ENCODE measurements at places on chromosomes 4 and X. TPM values are rescaled to one million over a fixed set of nuclear protein-coding genes. Genes with fewer than 3 reads are reported as not detected.

GRCh38 chr4:185730387-185730786, 81.6 kb downstream of the SORBS2 start:
- H3K4me3 ChIP-seq: no peak overlapping the region
- peaks cover 28% of the 10 kb centered on the region for H3K4me1 ChIP-seq
- no peaks in the 10 kb centered on the region for H3K27me3 ChIP-seq
- no peaks in the 10 kb centered on the region for H3K36me3 ChIP-seq

The STK32B gene
- 0.37 TPM for total RNA-seq

The GABRE gene
- 31.4 TPM for total RNA-seq

The RENBP gene
- 4.6 TPM for total RNA-seq

DNA sequence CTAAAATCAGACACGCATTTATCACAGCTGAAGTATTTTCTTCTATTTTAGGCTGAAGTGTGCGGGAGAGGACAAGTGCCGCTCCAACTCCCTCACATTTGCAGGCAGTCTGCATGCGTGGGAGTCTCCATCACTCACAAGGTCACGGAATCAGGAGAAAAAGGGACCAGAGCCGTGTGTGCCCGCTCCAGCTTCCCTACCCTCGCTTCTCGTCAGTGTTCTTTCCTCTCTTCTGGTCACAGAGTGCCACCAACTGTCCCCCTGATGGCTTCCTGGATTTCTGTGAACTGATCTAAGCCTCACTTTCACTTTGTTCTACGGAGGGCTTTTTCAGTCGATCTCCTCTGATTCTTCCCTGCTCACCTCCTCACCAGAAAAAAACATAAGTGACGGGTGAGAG, 407.4 kb upstream of the AADAT start:
- no peaks in the 10 kb centered on the region for H3K27me3 ChIP-seq
- no peak overlapping the region for H3K4me3 ChIP-seq
- no peaks in the 10 kb centered on the region for H3K4me1 ChIP-seq
- DNase-seq: no peak
- no peaks in the 10 kb centered on the region for H3K36me3 ChIP-seq

DNA sequence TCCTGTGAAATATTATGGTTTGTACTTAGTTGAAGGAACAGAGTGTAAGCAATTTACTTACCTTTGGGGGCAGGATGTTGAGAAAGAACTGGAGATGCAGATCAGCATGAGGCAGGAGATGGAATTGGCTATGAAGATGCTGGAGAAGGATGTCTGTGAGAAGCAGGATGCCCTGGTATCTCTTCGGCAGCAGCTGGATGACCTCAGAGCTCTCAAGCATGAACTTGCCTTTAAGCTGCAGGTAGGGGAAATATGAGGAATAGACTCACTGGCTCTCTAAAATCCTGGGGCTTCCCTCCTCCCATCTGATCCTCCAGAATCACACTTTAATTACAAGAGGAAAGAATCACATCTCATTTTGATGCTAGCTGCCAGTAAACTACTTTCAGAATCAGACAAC, 51.0 kb downstream of the GRSF1 start:
- no peak overlapping the region for H3K4me3 ChIP-seq
- H3K27ac ChIP-seq: no peak overlapping the region
- no peaks in the 10 kb centered on the region for H3K4me1 ChIP-seq
- peaks cover 53% of the 10 kb centered on the region for H3K36me3 ChIP-seq
- no peaks in the 10 kb centered on the region for H3K27me3 ChIP-seq
- DNase-seq: no peak

DNA sequence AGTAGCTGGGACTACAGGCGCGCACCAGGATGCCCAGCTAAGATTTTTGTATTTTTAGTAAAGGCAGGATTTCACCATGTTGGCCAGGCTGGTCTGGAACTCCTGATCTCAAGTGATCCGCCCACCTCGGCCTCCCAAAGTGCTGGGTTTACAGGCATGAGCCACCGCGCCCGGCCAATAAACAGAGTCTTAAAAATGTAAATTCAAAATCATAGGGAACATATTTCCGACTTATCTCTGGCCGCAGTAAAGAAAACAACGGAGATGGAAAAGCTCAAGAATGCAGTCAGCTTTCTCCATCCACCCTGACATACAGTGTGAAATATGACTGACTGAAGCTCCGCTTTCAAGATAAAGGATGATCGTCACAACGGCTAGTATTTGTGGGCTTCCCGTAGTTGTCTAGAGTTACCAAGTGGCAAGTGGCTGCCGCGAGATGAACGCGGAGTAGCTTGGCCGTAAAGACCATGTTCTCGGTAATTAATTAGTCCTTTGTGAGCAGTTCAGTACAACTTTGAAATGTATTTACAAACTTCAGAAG, 495.1 kb upstream of the FAT1 start:
- no peak for DNase-seq
- no peaks in the 10 kb centered on the region for H3K36me3 ChIP-seq
- no peaks in the 10 kb centered on the region for H3K4me1 ChIP-seq
- H3K27me3 ChIP-seq: no peaks in the 10 kb centered on the region

GRCh38 chrX:16882702-16883486, 12.7 kb upstream of the RBBP7 start:
- peak overlapping the region; percentile 82 for H3K27ac ChIP-seq
- no peaks in the 10 kb centered on the region for H3K36me3 ChIP-seq
- H3K27me3 ChIP-seq: no peaks in the 10 kb centered on the region

The SCLT1 gene
- total RNA-seq: 10.1 TPM
